ENCODE measurements at places on chromosomes 11 and 22. TPM values are rescaled to one million over a fixed set of nuclear protein-coding genes. Genes with fewer than 3 reads are reported as not detected.

CDC42EP2 gene
- total RNA-seq: 10.2 TPM

DNA sequence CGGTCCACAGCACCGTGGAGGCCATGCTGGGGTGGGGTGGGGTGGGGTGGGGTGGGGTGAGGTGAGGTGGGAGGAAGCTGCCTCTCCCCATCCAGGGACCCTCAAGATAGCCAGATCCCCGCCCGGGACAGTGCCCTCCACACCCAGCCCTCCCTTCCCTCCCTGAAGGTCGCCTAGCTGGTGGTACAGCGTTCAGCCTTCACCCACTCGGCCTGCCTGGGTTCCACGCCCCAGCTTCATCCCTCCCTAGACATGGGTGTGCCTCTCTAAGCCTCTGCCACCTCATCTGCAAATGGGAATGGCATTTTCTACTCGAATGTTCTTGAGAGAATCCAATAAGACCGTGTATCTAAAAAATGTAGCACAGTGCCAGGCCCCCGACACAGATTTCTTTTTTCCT, 17.8 kb downstream of the KCTD17 start:
- DNase-seq: no peak

DNA sequence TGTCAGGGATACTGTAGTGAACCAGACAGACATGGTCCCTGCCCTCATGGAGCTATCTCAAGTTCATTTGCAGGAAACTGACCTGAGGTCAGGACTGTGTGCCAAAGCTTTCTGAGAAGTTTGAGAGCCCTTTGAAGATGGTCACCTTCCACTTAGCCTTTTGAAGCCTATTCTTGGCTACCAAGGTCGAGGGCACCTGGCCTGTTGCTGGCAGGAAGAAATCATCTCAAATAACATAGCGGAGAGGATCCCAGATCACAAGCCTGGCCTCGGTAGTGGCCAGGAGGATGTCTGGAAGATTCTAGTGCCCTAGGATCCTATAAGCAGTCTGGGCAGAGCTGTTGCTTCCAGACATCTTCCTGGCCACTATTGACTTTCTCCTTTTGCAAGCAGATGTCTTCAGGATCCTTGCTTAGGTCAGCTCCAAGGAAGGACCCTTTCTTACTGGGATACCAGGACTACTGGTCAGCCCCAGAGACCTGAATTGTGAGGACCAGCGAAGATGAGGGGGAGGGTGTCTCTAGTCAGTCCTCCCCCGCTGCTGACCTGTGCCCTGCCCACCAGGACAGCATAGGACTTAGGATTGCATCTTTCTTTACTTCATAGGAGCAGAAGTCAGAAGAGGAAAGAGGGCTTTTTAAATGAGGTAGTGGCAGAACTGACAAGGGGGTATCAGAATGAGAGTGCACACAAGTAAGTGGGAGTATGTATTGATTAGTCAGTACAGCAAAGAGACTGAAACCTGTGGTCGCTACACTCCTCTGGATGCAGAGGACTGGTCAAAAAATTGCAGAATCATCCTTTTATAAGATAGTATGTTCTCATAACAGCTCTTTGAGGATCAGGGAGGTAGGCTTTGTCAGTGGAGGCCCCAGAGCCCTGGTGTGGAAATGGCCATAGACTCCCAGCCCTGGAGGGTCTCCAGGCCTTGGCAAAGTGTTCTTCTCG, 94.8 kb downstream of the TEAD1 start:
- DNase-seq: no peak

TBX10 gene
- not detected for total RNA-seq

KCNK4 gene
- total RNA-seq: not detected

DNA sequence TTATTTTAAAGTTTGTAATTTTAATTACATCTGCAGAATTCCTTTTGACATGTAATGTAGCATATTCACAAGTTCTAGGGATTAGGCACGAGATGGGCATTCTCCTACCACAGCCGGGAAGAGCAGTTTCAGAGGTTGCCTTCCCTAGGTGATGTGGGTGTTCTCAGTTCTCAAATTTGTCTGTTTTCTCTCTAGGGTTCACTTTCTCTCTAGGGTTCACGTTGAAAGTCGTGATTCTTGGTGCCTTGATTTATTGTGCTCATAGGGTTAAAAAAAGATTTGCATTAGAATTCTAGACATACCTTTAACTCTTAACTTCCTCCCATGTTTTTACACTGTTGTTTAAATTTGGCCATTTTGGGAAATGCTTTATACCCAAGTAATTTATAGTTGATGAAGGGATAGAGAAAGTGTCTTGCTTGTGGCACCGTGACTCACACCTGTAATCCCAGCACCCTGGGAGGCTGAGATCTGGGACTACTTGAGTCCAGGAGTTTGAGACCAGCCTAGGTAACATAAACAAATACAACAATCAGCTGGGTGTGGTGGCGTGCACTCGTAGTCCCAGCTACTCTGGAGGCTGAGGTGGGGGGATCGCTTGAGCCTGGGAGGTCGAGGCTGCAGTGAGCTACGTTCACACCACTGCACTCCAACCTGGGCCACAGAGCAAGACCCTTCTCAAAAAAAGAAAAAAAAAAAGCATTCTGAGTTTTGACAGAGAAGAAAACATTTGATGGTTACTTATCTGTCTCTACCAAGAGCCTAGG, 3.6 kb downstream of the MED15 start:
- DNase-seq: no peak

DNA sequence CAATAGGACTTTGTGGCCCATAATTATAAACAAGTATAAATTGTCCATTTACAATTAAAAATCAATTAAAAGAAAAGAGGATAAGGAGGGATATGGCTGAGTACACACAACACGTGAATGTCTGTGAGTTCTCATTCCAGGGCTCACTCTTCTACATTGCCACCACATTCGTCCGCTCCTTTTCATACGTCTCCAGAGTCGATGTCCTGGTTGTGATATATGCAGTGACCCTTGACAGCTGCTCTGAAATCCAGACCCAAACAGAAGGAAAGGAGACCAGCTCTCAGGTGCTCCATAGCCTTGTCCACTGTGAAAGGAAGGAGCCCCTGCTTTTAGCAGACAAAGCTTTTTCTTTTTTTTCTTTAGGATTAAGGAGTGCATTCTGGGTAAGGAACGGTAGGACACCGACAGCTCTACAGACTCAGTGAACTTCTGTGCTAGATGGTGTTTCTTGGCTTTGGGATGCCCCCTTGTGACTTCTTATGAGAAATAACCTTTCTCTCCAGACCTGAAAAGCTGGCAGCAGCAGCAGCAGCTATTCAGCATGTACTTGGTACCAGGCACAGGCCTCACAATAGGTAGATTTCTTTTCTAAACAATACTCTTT, 19.7 kb upstream of the DNAJB13 start:
- peak; percentile 76 for DNase-seq

DNA sequence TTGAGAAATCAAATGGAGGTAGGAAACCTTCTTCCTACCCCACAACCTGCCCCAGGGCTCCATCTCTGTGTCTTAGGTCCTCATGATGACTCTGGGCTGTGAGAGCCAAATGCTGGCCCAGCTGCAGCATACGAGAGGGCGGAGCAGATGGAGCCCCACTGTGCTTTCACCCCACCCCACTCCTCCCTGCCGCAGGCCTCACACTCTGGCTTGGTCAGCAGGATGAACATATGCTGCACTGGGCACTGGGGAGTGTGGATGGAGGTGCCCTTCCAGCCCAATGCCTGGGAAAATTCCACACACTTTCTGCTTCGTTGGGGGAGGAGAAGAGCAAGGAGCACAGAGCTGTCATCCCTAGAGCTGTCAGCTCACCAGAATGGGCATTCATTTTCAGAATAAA, 271.6 kb upstream of the CADM1 start:
- DNase-seq: no peak

DNA sequence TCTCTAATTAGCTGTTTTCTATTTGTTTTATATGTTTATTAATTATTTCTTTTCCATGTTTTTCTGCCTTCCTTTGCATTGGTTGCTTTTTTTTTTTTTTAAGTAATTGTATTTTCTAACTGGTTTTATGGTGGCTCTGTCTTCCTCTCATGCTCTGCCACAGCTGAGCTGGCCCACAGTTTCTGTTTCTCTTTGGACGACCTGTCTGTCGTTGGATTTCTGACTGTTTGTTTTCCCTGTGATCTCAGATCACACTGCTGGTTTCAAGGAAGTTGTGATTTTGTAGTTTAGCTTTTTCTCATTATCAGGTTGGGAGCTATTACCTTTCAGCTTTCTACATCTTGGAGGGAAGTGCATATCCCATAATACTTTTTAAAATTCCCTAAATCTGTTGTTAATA, 15.9 kb upstream of the OR6M1 start:
- DNase-seq: no peak

- DNase-seq: no peak
These were observed 271.8 kb downstream of the LARGE1 start for GRCh38 chr22:33648478-33648877.

CSRP3 gene
- total RNA-seq: 0.32 TPM

DNA sequence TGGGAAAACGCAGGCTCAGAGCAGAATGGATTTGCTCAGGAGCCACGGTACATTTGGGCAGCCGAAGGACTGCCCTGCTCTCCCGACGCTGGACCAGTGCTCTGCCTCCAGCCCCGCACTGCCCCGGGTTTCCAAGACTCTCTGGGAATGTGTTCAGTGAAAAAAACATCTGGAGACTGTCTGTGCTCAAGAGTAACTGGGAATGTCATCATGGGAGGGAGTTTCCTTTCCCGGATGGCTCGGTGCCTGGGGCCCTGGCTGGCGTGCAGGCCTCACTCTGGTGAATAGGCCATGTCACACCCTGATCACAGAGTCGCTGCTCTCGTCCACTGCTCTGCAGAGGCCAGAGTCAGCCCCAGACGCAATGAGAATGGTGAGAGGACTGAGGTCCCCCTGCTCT, 9.8 kb upstream of the APOL6 start:
- peak; percentile 18 for DNase-seq

DNA sequence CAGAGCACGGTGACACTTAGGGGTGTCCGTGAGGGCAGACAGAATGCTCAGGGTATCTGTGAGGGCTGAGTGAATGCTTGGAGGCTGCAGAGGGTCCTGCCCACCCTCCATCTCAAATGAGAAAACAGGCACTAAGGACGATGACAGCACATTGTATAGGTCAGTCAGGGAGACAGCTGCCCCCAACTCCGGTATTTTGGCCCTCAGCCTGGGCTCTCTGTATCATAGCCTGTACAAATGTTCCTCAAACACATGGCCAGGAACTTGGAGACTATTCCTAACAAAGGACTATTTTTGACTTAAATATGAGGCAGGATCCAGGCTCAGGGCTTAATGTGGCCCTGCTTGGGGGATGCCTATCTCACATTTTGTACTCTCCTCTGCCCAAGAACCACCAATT, 145.4 kb downstream of the OPCML start:
- no peak for DNase-seq

GRCh38 chr11:18371279-18371678, 23.1 kb upstream of the LDHA start:
- no peak for DNase-seq

GRCh38 chr11:125873881-125874555, 13.4 kb upstream of the HYLS1 start:
- DNase-seq: no peak

LMO1 gene
- not detected for total RNA-seq

GRCh38 chr22:49672014-49672516, 155.6 kb downstream of the BRD1 start:
- no peak for DNase-seq

DNA sequence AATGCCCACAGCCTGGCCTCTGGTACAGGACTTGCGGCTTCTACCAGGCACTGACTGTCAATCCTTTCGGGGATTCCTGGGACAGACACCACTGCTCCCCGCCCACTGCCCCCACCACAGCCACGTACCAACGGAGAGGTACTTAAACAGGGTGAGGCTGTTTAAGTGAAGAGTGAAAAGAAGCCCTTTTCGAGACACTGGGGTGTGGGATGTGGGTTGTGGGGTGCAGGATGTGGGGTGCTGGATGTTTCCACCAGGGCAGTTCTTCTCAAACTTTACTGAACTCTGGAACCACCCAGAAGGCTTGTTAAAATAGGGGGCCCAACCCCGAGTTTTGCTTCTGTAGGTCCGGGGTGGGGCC, 34.2 kb upstream of the PRR5 start:
- DNase-seq: no peak

DNA sequence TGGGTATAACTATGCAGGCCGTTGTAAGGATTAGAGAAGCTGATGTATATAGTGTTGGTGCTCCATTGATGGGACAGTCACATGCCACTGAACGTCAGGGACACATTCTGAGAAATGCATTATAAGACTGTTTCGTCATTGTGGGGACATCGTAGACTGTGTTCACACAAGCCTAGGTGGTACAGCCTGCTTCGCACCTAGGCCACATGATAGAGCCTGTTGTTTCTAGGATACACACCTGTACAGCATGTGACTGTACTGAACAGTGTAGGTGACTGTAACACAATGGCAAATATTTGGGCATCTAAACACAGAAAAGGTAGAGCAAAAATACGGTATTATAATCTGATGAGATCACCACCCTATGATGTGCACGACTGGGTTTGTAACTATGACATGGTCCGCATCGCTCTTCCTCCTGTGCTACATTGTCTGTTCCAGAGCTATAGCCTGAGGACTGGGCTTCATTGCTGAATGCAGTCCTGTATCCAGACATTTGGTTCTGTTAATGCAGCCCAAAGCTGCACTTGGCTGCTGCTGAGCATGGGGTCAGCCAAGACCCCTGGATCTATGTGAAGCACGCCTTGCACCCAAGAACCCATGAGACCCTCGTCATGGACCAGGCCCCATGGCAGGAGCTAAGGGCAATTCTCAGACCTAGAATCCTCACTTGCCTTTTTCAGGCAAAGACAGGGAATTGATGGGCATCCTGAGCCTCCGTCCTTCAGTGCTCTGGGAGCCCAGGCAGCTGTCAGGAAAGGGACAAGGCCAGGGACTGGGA, 51.1 kb upstream of the THY1 start:
- no peak for DNase-seq

GRCh38 chr11:111736181-111736590, 30.0 kb downstream of the PPP2R1B start:
- DNase-seq: peak; percentile 81

DNA sequence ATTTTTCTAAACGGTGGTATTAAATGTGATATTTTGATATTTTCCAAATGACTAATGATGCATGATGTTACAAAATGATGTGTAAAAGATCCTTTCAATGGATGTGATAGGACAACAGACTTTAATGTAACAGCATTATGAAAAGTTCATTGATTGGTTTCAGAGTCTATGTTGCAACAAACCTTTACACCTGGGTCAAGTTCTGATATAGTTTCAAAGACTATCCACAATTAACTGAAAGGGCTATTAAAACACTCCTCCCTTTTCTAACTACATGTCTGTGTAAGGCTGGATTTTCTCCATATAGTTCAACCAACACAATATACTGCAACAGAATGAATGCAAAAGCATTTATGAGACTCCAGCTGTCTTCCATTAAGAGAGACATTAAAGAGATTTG, 35.7 kb downstream of the SMCO4 start:
- DNase-seq: no peak
